Adrenal gland (tissue), 19 donors: ENCODE measurements at places on chromosomes 5 and 9. TPM values are rescaled to one million over a fixed set of nuclear protein-coding genes. Genes with fewer than 3 reads are reported as not detected.

- no peak overlapping the region for H3K4me3 ChIP-seq
- no peaks in the 10 kb centered on the region for H3K27me3 ChIP-seq
- no peak overlapping the region for H3K27ac ChIP-seq
- DNase-seq, result no peak
- no peaks in the 10 kb centered on the region for H3K4me1 ChIP-seq
- H3K36me3 ChIP-seq, result no peaks in the 10 kb centered on the region
Observed at GRCh38 chr5:88515881-88516819, 247.5 kb upstream of the TMEM161B start.

GRCh38 chr9:114895521-114895991, 34.8 kb downstream of the TNFSF8 start:
- no peak overlapping the region for H3K4me3 ChIP-seq
- H3K36me3 ChIP-seq, result no peaks in the 10 kb centered on the region
- H3K4me1 ChIP-seq, result peaks cover 19% of the 10 kb centered on the region
- no peak for DNase-seq
- no peak overlapping the region for H3K27ac ChIP-seq

The LRRC70 gene
- 7.6 TPM for total RNA-seq

- H3K27ac ChIP-seq, result no peak overlapping the region
- no peak for DNase-seq
Observed at GRCh38 chr5:33852319-33852718, 39.5 kb downstream of the ADAMTS12 start.

DNA sequence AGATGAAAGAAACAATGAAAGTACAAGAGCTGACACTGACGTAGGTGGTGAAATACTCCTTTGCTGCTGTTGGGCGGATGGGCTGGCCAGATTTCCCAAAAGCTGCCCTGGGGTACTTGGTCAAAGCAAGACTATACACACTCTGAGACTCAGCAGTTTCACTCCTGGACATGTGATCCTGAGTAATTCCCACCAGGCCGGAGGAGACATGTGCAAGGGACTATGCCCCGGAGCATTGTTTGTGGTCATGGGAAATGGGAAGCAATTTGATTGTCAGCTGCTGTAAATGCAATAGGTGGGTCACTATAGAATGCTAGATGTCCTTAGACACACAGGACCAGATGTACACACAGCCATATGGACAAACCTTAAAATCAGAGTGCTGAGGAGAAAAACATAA, 116.1 kb downstream of the DCP2 start:
- peaks cover 18% of the 10 kb centered on the region for H3K4me1 ChIP-seq
- H3K27ac ChIP-seq, result no peak overlapping the region
- H3K36me3 ChIP-seq, result no peaks in the 10 kb centered on the region
- H3K4me3 ChIP-seq, result no peak overlapping the region

DNA sequence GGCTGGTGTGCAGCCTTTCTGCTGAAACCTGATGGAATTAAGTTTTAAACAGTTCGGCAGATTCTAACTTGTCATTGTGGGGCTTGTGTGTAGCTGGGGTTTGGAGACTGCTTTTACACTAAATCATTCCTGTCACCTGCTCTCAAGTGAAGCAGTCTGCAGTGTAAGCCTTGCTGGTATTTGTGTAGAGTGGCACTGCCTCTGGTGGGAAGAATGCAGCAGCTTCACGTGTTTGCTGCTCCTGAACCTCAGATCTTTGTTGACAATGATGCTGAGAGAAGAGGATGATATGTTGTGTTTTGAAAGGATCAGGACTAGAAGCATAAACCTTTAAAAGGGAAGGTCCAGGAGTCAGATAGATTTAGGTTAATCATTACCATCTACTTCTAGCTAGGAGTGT, 88.1 kb downstream of the KDM4C start:
- H3K4me1 ChIP-seq, result no peaks in the 10 kb centered on the region
- no peaks in the 10 kb centered on the region for H3K36me3 ChIP-seq
- DNase-seq, result no peak
- no peak overlapping the region for H3K4me3 ChIP-seq

DNA sequence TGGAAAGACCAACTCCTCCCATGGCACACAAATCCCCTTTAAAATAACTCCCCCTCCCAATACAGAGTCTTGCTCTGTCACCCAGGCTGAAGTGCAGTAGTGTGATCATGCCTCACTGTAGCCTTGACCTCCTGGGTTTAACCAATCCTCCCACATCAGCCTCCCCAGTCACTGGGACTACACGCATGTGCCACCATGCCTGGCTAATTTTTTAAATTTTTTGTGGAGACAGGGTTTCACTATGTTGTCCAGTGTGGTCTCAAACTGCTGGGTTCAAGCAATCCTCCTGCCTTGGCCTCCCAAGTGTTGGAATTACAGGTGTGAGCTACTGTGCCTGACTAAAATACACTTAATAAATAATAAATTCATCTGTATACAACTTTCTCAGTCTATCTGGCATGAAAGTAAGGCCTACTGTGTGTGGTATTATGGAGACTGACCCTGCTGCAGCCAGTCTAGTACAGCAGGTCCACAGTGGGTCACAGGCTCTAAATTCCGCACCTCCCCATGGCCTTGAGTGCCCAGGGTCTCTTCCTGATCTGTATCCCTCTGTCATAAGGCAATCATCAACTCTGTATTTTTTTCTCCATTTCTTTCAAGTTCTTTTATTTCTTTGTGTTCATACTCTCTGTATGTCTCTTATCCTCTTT, 169.4 kb downstream of the MAPKAP1 start:
- no peaks in the 10 kb centered on the region for H3K36me3 ChIP-seq
- peaks cover 30% of the 10 kb centered on the region for H3K4me1 ChIP-seq
- DNase-seq, result no peak

The CAMK4 gene
- 1.4 TPM for total RNA-seq

The ENC1 gene
- 8.1 TPM for total RNA-seq

The SYK gene
- 14.2 TPM for total RNA-seq

The RELL2 gene
- 13.2 TPM for total RNA-seq

GRCh38 chr5:168227001-168227400, 64.4 kb upstream of the WWC1 start:
- no peak for DNase-seq
- no peak overlapping the region for H3K4me3 ChIP-seq
- no peaks in the 10 kb centered on the region for H3K27me3 ChIP-seq
- no peak overlapping the region for H3K27ac ChIP-seq

DNA sequence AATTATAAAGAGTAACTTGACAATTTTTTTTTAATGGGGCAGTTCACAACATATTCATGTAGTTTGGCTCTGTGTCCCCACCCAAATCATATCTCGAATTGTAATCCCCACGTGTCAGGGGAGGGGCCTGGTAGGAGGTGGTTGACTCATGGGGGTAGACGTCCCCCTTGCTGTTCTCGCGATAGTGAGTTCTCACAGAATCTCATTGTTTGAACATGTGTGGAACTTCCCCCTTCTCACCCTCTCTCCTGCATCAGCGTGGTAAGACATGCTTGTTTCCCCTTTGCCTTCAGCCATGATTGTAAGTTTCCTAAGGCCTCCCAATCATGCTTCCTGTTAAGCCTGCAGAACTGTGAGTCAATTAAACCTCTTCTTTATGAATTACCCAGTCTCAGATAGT, 40.7 kb downstream of the FBXW11 start:
- no peak overlapping the region for H3K4me3 ChIP-seq
- H3K4me1 ChIP-seq, result peaks cover 11% of the 10 kb centered on the region
- H3K36me3 ChIP-seq, result no peaks in the 10 kb centered on the region
- no peak for DNase-seq
- no peaks in the 10 kb centered on the region for H3K27me3 ChIP-seq

DNA sequence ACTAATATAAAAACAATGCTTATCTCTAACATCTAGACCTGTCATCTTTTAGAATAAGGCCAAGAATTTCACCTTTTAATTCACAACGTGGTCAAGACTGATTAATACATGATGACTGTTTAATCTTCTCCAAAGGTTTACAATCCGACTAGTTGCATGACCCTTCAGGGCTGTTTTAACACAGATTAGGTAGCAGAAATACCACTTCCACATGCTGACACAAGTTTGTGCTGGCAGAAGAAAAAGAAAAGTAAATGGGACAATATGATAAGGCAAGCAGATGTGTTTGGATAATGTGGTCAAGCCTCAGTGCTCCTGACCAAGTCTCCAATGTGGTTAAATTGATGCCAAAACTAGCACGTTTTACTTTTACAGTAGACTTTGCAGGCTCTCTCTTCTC, 31.1 kb downstream of the SEMA6A start:
- peaks cover 52% of the 10 kb centered on the region for H3K4me1 ChIP-seq
- no peak overlapping the region for H3K4me3 ChIP-seq
- DNase-seq, result no peak
- H3K27me3 ChIP-seq, result no peaks in the 10 kb centered on the region

- no peaks in the 10 kb centered on the region for H3K27me3 ChIP-seq
- no peaks in the 10 kb centered on the region for H3K4me1 ChIP-seq
- DNase-seq, result no peak
- no peak overlapping the region for H3K27ac ChIP-seq
- H3K4me3 ChIP-seq, result no peak overlapping the region
Observed at GRCh38 chr9:2043243-2043642, 28.1 kb downstream of the SMARCA2 start.

- no peak overlapping the region for H3K4me3 ChIP-seq
- DNase-seq, result no peak
- H3K36me3 ChIP-seq, result no peaks in the 10 kb centered on the region
- H3K27me3 ChIP-seq, result no peaks in the 10 kb centered on the region
- H3K27ac ChIP-seq, result no peak overlapping the region
- no peaks in the 10 kb centered on the region for H3K4me1 ChIP-seq
Observed at GRCh38 chr5:111995701-111996100, 238.7 kb upstream of the NREP start.

- peaks cover 9% of the 10 kb centered on the region for H3K4me1 ChIP-seq
- no peak for DNase-seq
- no peak overlapping the region for H3K4me3 ChIP-seq
- no peak overlapping the region for H3K27ac ChIP-seq
- H3K36me3 ChIP-seq, result peaks cover 19% of the 10 kb centered on the region
Observed at GRCh38 chr9:70352356-70352755, 62.1 kb downstream of the KLF9 start.

The CCDC187 gene
- 0.09 TPM for total RNA-seq

DNA sequence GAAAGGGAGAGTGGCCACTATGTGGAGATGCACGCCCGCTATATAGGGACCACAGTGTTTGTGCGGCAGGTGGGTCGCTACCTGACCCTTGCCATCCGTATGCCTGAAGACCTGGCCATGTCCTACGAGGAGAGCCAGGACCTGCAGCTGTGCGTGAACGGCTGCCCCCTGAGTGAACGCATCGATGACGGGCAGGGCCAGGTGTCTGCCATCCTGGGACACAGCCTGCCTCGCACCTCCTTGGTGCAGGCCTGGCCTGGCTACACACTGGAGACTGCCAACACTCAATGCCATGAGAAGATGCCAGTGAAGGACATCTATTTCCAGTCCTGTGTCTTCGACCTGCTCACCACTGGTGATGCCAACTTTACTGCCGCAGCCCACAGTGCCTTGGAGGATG, 19.8 kb downstream of the RGMB start:
- H3K27me3 ChIP-seq, result no peaks in the 10 kb centered on the region
- H3K4me1 ChIP-seq, result peaks cover 4% of the 10 kb centered on the region
- no peaks in the 10 kb centered on the region for H3K36me3 ChIP-seq
- no peak overlapping the region for H3K4me3 ChIP-seq
- no peak for DNase-seq

The SH2D3C gene
- 14.2 TPM for total RNA-seq

- no peak for DNase-seq
- H3K27ac ChIP-seq, result no peak overlapping the region
Observed at GRCh38 chr5:112529525-112529924, 110.4 kb upstream of the EPB41L4A start.

- no peaks in the 10 kb centered on the region for H3K4me1 ChIP-seq
- H3K27ac ChIP-seq, result no peak overlapping the region
Observed at GRCh38 chr9:72996684-72997314, 43.9 kb upstream of the ALDH1A1 start.

The CBY3 gene
- total RNA-seq, result not detected

The SVEP1 gene
- total RNA-seq, result 23.0 TPM

DNA sequence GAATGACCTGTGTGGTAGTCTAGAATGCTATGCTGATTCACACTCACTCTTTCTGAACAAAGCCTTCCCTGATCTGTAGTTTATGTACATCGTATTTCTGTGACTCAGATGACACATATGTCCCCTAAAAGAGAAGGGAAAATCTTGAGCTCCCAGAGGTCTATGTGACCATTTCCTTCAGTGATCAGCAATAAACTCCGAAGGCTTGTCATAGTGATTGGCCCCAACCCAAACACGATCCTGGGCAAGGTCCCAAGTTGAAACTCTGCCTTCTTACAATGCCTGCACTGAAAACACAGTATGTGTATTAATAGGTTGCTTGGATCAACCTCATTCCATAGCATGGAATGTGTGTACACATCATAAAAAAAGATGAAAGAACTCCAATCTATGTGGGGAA, 685.8 kb downstream of the MAT2B start:
- no peak for DNase-seq
- no peak overlapping the region for H3K27ac ChIP-seq
- no peaks in the 10 kb centered on the region for H3K4me1 ChIP-seq
- no peak overlapping the region for H3K4me3 ChIP-seq

DNA sequence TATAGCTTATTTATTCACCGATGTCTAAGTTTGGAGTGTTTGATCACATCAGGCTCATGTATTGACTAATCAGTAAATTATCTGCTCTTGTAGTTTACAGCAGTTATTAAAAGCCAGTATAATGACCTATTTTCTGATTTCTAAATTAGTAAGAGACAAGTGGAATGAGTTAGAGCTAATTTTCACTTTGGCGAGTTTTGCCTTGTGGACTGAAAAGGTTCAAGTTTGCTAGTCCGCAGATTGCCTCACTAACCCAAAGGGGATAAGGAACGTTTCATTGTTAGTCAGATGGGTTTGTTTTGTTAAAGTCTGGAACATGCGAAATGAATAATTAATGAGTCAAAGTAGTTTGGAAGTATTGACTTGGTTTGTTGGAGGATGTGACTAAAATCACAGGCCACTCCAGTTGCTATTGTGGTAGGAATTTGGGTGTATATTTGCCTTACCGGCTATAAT, 40.1 kb downstream of the SMARCA2 start:
- no peaks in the 10 kb centered on the region for H3K27me3 ChIP-seq
- no peak overlapping the region for H3K4me3 ChIP-seq
- H3K36me3 ChIP-seq, result no peaks in the 10 kb centered on the region
- H3K4me1 ChIP-seq, result no peaks in the 10 kb centered on the region
- H3K27ac ChIP-seq, result no peak overlapping the region

GRCh38 chr5:5587474-5587873, 165.0 kb downstream of the ICE1 start:
- no peak overlapping the region for H3K27ac ChIP-seq
- no peaks in the 10 kb centered on the region for H3K27me3 ChIP-seq
- H3K4me3 ChIP-seq, result no peak overlapping the region
- peaks cover 3% of the 10 kb centered on the region for H3K4me1 ChIP-seq

- no peaks in the 10 kb centered on the region for H3K36me3 ChIP-seq
- no peak for DNase-seq
- no peak overlapping the region for H3K4me3 ChIP-seq
- H3K27ac ChIP-seq, result peak overlapping the region; percentile 62
- peaks cover 37% of the 10 kb centered on the region for H3K4me1 ChIP-seq
Observed at GRCh38 chr9:37952731-37953130, 48.8 kb upstream of the SLC25A51 start.

The WDR38 gene
- total RNA-seq, result not detected

The GALNT12 gene
- 5.6 TPM for total RNA-seq

GRCh38 chr5:173825215-173825865, 62.8 kb upstream of the CPEB4 start:
- H3K4me1 ChIP-seq, result peaks cover 21% of the 10 kb centered on the region
- no peak overlapping the region for H3K4me3 ChIP-seq
- peak overlapping the region; percentile 79 for H3K27ac ChIP-seq
- H3K36me3 ChIP-seq, result no peaks in the 10 kb centered on the region
- no peak for DNase-seq
